GOT3 (cell line): ENCODE measurements at places on chromosomes 7 and 10.

GRCh38 chr10:110577056-110577455 lies 9.6 kb downstream of the SMC3 start:
- no peak for DNase-seq

GRCh38 chr10:16904639-16905061 lies 87.4 kb upstream of the RSU1 start:
- DNase-seq = no peak

DNA sequence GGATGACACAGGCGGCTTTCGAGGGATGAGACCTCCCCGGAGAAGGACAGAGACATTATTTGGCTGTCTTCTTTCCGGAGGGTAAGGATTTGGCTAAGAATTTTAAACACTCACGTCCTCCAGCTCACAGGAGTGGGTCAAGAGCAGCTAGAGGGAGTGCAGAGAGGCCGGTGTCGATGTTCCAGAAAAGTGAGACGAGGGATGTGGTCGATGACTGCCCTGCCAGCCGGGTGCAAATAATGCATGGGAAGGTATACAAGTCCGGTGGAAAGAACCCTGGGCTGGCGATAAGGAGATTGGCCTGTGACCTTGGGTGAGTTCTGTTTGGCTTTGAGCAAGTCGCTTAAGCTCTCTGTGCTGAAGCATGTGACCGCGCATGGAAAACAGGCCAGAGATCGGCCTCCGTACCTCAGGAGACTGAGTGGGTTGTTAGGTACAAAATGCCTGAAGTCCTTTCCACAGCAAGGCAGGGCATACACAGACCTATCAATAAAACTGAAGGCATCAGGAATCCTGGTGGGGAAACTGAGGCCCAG lies 149.1 kb downstream of the UBE2H start:
- DNase-seq = no peak

- DNase-seq = no peak
These were observed 321.2 kb downstream of the FRMD4A start for GRCh38 chr10:14009371-14010100.

- no peak for DNase-seq
These were observed 450.9 kb upstream of the CNTNAP2 start for GRCh38 chr7:145665499-145666258.
